GM12878 (cell line): ENCODE measurements at places on chromosomes 2 and 18. TPM values are rescaled to one million over a fixed set of nuclear protein-coding genes. Genes with fewer than 3 reads are reported as not detected.

GRCh38 chr18:34710458-34710914 lies 388 bp downstream of the DTNA start:
- DNase-seq = no peak

- DNase-seq = no peak
Observed at GRCh38 chr2:170886386-170886785, 42.7 kb upstream of the GORASP2 start.

- DNase-seq = peak; percentile 57
Observed at GRCh38 chr2:30165050-30165520, 18.3 kb downstream of the YPEL5 start.

DNA sequence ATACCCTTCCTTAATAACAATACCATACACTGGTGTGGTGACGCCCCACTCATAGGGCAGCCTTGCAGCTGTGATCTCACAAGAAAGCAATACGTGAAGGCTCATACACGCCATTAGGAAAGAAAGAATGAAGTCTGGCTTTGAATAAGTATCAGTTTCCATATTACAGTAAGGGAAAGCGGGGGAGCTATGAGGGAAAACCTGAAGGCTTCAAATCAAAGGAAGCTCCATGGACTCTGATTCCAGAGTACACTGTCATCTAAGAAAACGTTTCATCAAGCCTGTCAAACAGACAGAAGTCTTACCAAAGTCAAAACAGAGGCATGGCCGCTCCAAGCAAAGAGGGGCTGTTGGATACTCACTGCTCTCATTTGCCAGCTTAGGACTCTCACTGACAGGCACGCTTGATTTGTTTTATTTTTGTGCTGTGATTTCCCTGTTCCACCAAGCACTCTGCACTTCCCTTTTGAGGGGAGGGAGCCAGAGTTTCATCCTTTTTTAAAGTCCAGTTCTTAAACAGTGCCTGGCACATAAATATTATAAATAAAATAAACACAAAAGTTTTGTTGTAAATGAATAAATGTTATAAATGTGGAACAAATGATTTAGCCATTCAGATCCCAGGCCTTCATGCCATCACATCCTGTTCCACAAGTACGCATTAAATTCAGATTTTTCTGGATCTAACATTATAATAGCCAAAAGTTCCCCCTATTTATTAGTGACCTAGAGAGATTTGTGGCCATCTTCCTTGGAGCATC lies 221.2 kb downstream of the PIEZO2 start:
- DNase-seq = peak; percentile 72

GPR155 gene
- 1.1 TPM in 2 replicates for polyA plus RNA-seq

ACMSD gene
- polyA plus RNA-seq = 0.08 and 0.10 TPM in 2 replicates

CDH19 gene
- polyA plus RNA-seq = not detected in 2 replicates
